ENCODE measurements at places on chromosomes 11 and 22.

DNA sequence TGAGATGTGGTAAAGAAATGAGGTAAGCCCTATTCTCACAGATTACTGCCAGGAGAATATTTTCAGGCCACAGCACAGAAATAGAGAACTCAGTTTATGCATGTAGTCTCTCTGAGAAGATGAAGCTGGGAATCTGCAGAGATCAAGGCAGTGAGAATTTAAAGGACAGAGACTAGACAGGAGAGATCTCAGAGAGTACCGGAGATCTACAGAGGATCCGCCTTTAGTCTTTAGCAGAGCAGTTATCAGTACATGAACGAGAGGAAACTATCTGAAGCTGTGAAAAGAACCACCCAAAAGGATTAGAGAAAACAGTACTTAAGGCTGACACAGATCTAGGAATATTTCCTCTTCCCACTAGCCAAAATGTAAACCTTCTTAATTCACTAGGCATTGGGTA is 101.5 kb downstream of the DLG2 start:
- no peak for DNase-seq

- DNase-seq, result no peak
These were observed 79.1 kb upstream of the SCUBE2 start for GRCh38 chr11:9170450-9170849.

GRCh38 chr11:47857892-47858543 is 9.9 kb upstream of the NUP160 start:
- DNase-seq, result no peak

- no peak for DNase-seq
These were observed 15.3 kb upstream of the BID start for GRCh38 chr22:17789379-17790200.

- no peak for DNase-seq
These were observed 64.9 kb upstream of the BIRC3 start for GRCh38 chr11:102252339-102252891.

GRCh38 chr11:45037434-45038005 is 86.8 kb upstream of the TP53I11 start:
- DNase-seq, result no peak

DNA sequence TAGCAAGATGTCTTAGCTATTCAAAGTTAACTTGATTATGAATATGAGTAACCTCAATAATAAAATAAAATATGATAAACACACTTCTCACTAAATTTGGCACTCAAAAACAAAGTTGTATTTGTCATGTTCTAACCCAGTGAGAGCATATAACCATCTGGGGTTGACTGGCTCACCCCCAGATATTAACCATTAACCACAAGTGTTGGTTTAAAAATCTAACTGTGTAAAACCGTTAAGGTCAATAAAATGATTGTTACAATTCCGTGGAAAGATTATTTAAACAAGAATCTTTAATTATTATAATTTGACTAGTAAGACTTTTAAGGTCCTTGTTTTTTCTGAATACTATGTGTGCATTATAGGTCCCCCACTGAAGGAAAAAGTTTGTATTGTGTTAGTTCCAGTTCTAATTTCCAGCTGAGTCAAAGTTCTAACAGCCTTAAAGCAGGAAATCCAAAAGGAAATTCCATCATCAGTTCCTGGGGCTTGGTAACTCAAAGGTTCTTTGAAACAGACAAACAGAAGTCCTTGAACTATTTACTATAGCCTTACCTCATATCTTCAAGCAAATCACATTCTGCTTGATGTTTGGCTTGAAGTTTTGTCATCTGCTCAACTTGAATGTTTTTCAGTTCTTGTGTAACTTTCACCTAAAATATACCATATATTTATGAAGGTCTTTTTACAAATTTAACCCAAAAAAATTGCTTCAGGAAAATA is 2.5 kb downstream of the FCHSD2 start:
- no peak for DNase-seq

DNA sequence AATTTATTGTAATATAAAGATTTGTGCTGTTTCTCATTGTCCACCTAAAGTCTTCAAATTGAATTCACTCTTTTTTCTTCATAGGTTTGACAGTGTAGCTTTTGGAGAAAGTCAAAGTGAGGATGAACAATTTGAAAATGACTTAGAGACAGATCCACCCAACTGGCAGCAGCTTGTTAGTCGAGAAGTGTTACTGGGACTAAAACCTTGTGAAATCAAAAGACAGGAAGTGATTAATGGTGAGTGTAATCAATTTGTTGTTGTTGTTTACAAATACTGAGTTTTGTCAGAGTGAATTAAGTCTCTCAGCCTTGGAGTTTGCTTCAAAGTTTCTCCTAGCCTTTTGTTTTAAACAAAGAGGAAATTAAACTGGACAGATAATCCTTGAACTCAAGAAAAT is 53.6 kb upstream of the GRIK4 start:
- DNase-seq, result no peak

DNA sequence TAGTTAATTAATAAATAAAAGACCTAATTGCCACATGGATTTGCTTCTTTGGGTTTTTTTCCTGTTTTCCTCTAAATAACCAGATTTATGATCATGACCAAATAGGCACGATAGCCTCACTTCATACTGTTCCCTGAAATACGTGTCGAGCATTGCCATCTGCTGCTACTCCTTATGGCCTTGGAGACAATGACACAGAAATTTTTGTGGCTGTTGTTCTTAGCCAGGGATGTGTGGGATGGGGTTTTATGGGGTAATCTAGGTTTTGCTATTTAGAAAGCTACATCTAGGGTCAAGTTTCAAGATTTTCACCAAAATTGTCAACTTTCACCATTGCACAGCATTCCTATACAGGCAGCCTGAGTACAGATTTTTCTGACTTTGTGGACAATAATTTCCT is 145.2 kb downstream of the DBX1 start:
- no peak for DNase-seq

DNA sequence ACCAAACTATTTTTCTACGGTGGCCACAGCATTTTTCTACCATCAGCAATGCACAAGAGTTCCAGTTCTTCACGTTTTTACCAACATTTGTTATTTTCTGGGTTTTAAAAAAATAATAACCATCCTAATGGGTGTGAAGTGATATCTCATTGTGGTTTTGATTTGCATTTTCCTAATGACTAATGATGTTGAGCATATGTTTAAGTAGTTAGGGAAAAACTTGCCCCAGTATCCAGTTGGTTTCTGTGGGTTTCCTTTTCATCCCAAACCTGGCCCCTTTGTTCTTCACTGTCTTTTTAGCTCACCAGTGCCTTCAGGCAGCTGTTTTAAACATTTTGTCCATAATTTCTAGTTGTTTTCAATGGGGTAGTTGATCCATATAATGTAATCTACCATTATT is 14.7 kb upstream of the PTS start:
- DNase-seq, result no peak

- DNase-seq, result no peak
These were observed 37.5 kb downstream of the PDHX start for GRCh38 chr11:34953955-34954354.

GRCh38 chr11:30580573-30580972 is 5.6 kb downstream of the MPPED2 start:
- DNase-seq, result no peak

DNA sequence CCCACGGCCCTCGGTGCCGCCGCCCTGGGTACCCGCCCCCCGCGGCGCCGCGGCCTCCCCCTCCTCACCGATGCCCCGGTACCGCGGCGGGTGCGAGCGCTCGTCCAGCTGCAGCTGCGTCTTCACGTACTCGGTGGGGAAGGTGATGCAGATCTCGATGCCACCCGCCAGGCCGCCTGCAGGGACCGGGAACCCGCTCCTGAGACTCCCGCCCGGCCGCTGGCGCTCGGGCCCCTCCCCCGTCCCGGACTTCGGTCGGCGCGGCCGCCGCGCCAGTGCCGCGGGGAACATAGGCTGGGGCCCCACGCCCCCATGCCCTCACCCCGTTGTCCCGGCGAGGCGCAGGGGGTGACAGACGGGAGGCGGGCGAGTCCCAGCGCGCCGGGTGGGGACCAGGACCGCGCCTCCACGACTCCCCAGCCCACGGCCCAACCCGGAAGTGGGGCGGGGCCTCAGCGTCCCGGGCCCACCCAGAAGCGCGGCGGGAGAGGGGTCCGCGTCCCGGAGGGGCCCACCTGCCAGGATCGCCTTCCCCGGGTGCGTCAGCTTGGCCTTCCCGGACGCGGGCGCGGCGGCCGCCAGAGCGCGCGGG is 375 bp downstream of the SLC25A1 start:
- no peak for DNase-seq

- no peak for DNase-seq
These were observed 45.2 kb downstream of the SC5D start for GRCh38 chr11:121337740-121338272.

DNA sequence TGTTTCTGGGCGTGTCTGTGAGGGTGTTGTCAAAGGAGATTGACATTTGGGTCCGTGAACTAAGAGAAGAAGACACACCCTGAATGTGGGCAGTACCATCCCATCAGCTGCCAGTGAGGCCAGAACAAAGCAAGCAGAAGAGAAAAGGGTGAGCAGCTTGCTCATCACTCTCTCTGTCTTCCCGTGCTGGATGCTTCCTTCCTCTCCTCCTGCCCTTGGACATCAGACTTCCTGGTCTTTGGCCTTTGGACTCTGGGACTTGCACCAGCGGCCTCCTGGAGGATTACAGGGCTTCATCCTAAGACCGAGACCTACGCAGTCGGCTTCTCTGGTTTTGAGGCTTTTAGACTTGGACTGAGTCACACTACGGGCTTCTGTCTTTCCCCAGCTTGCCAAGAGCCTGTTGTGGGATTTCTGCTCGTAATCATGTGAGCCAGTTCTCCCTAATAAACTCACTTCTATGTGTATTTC is 18.8 kb downstream of the APOL2 start:
- no peak for DNase-seq

DNA sequence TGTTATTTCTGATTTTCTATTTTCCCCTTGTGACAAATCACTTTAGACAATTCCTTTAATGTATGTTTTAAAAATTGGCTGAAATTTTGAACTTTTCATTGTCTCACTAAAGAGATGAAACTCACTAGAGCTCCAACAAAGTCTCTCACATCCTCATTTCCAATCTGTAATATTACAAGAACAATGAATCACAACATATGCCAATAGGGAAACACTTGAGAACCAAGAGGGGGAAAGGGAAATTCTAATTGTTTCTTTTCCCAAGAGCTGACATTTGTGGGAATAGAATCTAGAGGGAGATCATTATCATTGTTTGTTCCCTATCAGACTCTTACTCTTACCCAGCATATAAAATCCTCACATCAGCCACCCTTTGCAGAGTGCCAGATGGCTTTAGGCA is 28.2 kb downstream of the OR10D3 start:
- no peak for DNase-seq

- no peak for DNase-seq
These were observed 174.5 kb downstream of the CEP164 start for GRCh38 chr11:117502015-117502778.

Measured in stimulated activated CD4-positive, alpha-beta T cell treated with anti-CD3 and anti-CD28 coated beads, Interleukin-4, amount 100 ng/mL, for 48 hours (primary cell).